Kidney epithelial cell (primary cell): ENCODE measurements at places on chromosomes 7 and 10. TPM values are rescaled to one million over a fixed set of nuclear protein-coding genes. Genes with fewer than 3 reads are reported as not detected.
A peak's percentile ranks its signal among the peaks of the same experiment; 100 is the strongest.

The CYP2C18 gene
- not detected in 2 replicates for total RNA-seq

- DNase-seq = no peak
These were observed 18.5 kb downstream of the SEPTIN7 start for GRCh38 chr7:35819310-35819709.

- DNase-seq = no peak
These were observed 1250.3 kb downstream of the REEP3 start for GRCh38 chr10:64771253-64772050.

GRCh38 chr10:95363303-95363912 is 72.6 kb upstream of the PDLIM1 start:
- DNase-seq = peak; percentile 23

The CYP2W1 gene
- total RNA-seq = 0.75 TPM in 1 of 2 replicates, not detected in the other

GRCh38 chr10:133260895-133261725 is 15.6 kb downstream of the ADAM8 start:
- DNase-seq = no peak

DNA sequence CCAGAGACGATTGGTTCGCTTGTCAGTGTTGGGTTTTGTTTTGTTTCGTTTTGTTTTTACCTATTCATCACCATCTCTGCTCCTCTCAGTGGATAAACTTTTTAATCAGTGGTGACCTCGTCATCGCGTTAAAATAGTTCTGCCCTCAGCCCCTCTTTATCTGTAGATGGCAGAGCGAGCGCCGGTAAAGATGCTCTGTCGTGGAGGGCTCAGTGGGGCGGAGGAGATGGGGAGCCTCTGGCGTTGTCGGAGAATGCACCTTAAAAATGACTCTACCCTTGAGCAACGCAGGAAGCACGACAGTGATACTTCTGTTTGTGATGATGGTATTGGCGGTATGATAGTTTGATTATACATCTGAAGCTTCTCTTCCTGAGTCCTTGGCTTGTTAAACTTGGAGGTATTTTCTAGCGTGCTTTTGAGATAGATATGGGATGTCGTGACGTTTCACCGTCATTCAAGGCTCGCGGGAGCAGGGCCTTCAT is 554 bp downstream of the CSGALNACT2 start:
- no peak for DNase-seq
